Stimulated activated CD4-positive, alpha-beta T cell treated with anti-CD3 and anti-CD28 coated beads, Interleukin-2, amount 100 ng/mL, for 4 hours (primary cell): ENCODE measurements at places on chromosomes 7 and 10.

DNA sequence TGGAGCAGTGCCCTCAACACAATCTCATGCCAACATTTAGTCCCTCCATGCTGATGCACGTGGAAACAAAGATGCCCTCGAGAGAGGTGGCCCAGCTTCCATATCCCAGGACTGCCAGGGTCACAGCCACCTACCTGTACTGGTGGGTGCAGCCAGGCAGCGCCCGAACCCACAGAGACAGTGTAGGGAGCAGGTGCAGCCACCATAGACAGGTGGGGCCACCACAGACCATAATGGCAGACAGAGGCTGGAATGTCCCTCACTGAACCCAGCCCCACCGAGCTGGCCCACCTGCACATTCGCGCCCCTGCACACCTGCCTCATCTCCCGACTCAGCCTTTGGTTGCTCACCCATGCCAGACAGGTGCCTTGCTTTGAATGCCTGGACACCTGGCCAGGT, 18.3 kb upstream of the CPXM2 start:
- no peak for DNase-seq

- no peak for DNase-seq
Measured at GRCh38 chr10:128958834-128959690, 508.0 kb upstream of the MGMT start.

DNA sequence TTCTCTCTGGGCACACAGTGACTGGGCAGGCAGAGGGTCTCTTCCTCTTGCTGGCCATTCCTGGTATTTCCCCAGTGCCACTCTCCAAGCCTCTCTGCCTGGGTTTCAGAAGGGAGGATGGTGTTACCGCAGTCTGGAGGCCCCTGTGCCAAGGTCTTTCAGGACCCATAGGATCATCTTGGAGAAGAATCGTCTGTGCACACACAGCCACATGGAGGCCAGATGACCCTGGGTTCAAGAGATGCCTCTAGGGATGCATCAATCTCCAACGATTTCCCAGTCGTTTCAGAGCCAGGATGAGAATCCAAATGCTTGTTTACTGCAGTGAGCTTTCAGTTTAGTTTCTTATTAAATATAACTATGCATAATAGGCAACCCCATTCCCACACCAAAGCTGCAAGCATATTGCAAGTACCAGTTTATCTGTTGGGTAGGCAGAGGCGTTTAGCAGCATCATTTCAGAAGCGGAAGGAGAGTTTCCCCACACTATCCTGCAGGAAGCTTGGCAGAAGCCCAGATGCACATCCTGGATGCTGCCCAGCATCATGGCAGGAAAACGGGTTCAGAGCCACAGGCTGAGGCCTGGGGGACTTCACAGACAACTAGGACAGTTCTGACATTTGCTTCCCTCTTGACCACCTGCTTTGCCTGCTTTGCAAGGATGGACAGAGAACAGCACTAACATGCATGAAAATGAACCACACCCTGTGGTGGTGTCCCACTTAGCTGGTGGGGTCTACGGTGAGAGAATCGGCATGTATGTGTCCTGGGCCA, 134.7 kb upstream of the FAM20C start:
- DNase-seq, result no peak

DNA sequence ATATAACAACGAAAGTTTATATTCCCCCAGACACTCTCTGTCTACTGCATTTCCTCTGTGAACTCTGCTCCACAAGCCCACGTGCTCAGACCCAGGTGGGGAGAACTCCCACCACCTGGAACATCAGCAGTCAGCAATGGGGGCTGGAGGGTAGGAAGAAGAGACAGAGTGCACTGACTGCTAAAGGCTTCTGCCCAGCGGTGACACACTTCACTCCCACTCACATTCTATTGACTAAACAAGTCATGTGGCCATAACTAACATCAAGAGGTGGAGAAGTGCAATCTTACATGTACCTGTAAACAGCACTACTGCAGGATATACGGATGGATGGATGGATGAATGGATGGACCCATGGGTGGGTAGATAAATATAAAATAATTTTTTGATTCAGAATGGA, 122.2 kb downstream of the MPP7 start:
- peak; percentile 23 for DNase-seq

DNA sequence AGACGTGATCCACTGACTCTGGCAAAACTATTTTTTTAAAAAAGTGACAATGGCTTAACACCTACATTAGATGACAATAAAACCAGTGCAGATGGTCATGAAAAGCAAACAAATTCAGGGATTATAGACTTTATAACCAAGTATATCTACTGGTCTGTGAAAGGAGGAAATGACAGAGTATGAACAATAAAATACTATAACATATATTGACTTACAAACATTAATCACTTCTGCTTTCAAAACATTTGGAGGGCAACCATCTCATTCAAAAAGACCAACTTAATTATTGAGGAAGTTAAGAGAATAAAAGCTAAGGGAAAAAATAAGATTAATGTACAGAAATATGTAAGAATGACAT, 34.8 kb downstream of the JMJD1C start:
- no peak for DNase-seq
